ENCODE measurements at places on chromosomes 2 and 18.
A peak's percentile ranks its signal among the peaks of the same experiment; 100 is the strongest.

GRCh38 chr2:72271276-72271614 lies 123.6 kb upstream of the CYP26B1 start:
- DNase-seq = no peak

DNA sequence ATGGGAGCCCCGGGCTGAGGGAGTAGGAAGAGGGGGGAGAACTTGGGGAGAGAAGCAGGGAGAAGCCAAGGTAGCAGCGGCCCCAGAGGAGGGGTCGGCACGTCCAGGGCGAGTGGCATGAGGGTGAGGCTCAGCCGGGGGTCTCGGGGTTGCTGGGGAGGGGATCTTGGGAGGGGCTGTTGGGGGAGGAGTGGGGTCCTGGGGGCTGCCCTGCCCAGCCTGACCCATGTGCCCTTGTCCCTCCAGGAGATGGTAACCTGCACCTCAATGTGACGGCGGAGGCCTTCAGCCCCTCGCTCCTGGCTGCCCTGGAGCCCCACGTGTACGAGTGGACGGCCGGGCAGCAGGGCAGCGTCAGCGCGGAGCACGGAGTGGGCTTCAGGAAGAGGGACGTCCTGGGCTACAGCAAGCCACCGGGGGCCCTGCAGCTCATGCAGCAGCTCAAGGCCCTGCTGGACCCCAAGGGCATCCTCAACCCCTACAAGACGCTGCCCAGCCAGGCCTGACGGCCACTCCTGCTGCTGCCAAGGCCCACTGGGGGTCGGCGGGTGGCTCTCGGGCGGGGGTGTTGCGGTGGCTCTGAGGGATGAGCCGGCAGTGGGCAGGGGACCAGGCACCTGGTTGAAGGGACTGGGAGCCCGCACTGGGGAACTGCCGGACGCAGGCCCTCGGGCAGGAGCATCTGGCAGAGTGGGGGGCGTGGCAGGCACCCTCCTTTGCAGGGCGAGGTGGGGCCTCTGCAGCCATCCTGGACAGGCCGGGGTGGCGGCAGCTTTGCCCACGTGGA lies 9.0 kb upstream of the GAL3ST2 start:
- DNase-seq = peak; percentile 47

GRCh38 chr2:191526536-191526935 lies 151.4 kb upstream of the NABP1 start:
- DNase-seq = no peak

DNA sequence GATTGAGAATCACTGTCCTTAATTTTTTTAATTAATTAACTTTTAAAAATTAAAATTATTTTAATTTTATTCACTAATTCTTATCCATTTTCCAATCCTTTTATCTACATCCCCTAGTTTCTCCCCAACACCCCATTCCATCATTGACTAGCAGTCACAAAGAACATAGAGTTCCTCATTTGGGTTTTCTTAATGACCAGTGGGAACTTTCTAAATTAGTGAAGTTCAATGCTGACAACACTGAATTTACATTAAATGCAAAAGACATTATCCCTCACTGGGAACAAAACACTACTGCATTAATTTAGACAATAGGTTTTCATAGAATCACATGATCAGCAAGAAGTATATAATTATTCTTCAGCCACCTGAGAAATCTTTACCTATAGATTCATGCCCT lies 80.6 kb upstream of the GLS start:
- DNase-seq = no peak

DNA sequence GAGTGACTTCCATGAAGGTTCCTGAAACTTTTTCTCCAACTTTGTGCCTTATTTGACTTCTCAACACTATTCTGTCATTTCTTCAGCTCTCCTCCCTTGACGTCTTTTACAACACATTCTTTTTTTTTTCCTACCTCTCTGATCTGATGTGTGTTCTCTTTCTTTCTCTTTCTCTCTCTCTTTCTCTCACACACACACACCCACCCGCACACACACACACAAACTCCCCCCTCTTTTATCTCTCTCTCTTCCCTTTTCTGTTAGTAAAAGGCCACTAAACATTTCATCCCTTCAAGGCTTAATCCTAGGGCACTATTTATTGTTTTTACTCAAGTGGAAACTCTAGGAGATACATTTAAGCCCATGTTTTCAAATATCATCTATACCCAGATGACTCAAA lies 107.8 kb upstream of the CNTNAP5 start:
- DNase-seq = no peak

GRCh38 chr2:205700331-205701132 lies 18.2 kb downstream of the NRP2 start:
- DNase-seq = no peak

DNA sequence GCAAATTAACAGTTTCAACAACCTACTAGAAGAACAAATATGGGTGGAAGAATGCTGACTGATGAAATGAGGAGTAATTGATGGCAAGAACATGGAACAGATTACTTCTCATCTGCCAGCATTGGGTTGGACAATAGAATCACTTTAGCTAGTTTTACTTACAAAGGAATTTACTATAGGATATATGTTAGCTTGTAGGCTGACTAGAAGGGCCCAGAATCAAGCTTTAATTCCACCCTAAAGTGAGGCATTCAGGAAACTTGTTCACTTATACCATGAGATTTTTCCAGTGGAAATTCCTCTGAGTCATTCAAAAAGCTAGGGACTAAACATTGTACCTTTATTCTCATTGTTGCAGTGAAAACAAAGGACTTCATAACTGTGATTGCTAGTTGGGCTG lies 5.0 kb upstream of the ZSWIM2 start:
- no peak for DNase-seq

DNA sequence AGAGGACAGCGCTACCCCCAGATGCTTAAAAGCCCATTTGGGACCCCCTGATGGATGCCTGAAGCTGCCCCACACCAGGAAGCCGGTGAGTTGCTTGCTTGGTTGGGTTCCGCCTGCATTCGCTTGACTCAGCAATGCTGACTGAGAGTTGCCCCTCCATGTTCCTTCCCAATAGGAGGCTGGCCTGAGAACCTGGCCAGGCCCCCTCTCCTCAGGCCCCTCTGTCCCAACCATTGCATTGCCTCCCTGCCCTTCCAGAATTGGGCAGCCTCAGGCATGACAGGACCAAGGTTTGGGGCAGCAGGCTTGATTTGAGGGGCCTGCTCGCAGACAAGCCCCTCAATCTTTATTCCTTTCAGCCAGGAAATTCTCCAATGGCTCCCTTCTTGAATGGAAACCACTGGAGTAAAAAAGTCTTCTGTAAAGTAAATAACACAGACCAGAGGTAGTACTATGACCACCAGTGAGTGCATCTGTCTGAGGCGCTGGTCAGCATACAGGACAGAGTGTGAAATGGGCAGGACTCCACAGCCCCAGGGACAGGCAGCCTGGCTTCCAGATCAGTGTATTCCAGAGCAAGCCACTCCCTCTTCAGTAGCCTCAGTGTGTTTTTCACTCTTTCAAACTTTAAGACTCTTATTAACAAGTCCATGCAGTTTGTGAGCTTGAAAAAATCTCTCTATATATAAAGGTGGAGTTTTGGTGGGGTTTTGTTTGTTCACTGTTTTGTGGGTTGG lies 104.7 kb downstream of the C1QL2 start:
- DNase-seq = no peak

DNA sequence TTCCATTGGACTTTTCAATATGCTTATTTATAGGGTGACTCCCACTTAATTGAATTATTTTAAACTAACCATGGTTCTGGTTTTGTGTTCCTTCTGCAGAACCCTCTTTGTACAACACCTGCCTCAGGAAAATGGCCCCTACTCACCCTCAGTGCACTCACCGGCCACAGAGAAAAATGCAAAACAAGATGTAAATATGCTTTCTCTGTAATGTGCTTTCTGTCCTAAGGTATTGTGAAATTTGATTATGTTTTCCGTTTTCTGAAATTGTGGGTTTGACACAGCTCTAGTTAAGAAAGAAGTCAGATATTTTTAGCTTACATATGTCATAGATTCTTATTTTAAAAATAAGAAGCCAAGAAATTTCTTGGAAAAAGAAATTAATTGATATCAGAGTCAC lies 357.7 kb upstream of the SMIM21 start:
- DNase-seq = no peak

DNA sequence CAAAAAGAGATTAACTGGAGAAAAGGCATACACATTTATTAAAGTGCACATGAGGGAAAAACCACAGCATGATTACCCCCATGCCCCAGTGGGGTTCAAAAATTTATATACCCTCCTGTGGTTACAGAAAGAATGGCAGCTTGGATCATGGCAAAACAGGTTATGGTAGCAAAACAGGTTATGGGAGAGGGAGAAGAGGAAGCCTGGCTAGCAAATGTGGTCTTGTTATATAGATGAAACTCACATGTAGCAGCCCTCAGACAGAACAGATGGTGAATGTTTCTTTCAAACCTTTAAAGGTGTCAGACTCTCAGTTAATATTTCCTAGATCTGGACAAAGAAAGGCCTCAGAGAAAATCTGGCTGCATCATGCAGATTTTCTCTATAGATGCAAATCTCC lies 178.2 kb upstream of the ZC3H15 start:
- no peak for DNase-seq

- DNase-seq = no peak
These were observed 1064.5 kb upstream of the DDX18 start for GRCh38 chr2:116749994-116750393.

- DNase-seq = no peak
These were observed 9.5 kb upstream of the SATB2 start for GRCh38 chr2:199467066-199467822.

GRCh38 chr2:216117561-216118340 lies 8.6 kb downstream of the XRCC5 start:
- DNase-seq = no peak

DNA sequence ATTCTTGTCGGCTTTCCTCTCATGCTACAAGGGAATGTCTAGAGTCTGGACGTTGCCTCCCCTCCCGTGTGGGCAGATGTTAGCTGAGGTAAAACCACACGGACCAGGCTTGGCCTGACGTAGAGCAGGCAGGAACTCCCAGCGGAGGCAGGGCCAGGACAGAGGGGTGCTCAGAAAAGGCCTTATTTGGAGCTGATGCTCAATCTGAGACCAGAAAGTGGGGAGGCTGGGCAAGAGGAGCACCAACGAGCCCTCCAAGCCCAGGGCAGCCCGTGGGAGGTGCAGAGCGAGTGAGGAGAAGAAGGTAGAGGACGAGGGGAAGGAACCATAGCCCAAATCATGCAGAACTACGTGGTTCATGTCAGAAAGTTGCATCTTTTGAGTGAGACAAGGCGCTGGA lies 9.0 kb downstream of the TEX51 start:
- no peak for DNase-seq

- DNase-seq = no peak
These were observed 61.9 kb downstream of the MEIS1 start for GRCh38 chr2:66496670-66497420.

GRCh38 chr2:71945603-71945959 lies 202.1 kb downstream of the CYP26B1 start:
- DNase-seq = no peak

- no peak for DNase-seq
These were observed 3.7 kb upstream of the SERPINB10 start for GRCh38 chr18:63903851-63904570.

GRCh38 chr2:85257970-85258605 lies 69.7 kb downstream of the TGOLN2 start:
- no peak for DNase-seq

DNA sequence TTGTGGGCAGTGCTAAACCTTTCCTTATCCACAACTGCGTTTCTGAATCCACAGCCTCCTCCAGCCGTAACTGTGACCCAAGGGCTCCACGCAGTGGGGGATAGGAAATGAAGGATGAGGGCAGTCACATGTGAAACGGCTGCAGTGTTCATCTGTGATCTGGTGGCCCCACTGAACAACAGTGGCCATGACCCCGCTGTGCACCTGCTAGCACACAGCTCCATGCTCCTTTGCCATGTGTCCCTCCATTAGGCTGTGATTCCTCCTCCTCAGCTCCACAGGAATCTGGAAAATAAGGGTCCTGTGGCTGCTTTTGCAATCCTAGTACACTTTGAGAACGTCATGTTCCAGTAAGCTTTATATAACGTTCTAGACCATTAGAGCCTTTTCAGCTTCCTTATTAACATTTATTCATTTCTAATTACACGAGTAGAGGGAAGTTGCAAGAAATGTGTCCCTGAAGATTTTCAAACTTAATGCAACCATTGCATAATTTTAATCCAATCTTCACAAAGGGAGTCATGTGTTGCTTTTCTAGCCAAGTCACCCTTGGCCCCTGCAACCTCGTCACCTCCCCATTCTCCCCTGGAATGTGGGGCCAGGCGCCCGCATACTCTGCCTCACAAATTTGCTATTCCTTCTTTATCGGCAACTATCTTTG lies 7.1 kb upstream of the NAPG start:
- DNase-seq = no peak

DNA sequence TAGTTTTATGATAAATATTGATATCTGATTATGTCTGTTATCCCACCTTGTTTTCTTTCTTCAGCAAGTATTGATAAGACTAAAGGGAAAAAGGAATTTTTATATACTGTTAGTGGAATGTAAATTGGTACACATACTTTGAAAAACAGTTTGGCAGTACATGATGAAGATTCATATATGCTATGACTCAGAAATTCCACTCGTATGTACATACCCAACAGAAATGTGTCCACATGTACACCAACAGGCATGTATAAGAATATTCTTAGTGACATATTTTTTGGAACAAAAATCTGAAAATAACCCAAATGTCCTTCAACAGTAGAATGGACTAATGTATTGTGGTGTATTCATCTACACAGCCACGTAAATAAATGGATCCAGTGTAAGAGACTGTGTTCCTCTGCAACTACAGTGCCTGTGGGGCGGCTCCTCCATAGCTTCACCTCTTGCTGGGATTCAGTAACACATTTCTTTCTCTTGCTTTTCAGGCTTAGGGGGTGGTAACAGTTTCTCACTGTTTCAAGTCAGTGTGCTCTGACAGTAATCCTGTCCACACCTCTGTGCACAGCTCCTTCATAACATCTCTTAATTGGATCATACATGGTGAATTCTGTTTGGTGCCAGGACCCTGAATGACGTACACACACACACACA lies 35.5 kb upstream of the ALMS1 start:
- no peak for DNase-seq

DNA sequence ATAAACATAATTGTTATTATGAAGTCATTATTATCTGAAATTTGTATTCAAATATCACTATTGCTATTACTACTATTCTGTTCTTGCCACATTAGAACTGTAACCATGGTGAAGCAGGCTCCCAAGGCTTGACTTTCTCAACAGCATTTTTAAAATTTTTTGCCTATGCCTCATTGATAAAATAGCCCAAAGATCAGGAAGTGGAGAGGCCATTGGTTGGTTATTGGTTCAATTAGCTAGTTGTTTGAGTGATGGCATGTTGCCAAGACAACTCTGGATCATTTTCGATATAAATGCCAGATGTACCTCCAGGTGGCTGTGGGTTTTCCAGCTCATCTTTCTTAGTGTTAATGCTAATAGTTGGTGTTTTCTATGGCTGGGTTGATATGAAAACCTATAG lies 513.5 kb downstream of the TRIB2 start:
- DNase-seq = no peak

DNA sequence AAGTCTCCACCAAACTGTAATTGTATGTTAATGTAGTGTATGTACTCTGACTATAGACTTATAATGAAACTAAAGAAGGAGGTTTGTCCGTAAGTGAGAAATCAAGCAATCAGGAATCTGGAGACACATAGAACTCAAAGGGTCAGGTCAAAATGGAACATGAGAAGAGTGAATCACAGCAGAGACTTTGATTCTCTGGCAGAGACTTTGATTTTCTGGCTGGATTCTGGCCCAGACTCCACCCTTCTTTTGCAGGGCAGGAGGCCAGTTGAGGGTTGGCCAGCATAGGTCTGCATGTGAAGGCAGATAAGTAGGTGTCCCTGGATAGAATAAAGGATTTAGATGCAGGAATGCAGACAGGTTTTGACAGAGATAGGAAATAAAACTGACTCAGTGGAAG lies 11.0 kb upstream of the NCKAP5 start:
- DNase-seq = no peak
